ENCODE measurements at places on chromosomes 6 and 20. TPM values are rescaled to one million over a fixed set of nuclear protein-coding genes. Genes with fewer than 3 reads are reported as not detected.

The PRDM13 gene
- total RNA-seq: not detected

The PLCB4 gene
- total RNA-seq: 9.5 TPM

The NT5E gene
- total RNA-seq: 602 TPM

The HDGFL1 gene
- total RNA-seq: not detected

The C6orf141 gene
- total RNA-seq: not detected

The TUBB2B gene
- 31.1 TPM for total RNA-seq

The TMEM170B gene
- 2.5 TPM for total RNA-seq

The ACSS1 gene
- 4.5 TPM for total RNA-seq

The KLHDC3 gene
- total RNA-seq: 58.9 TPM

The PI16 gene
- under 0.01 TPM for total RNA-seq

The OR2J3 gene
- total RNA-seq: not detected

The VSX1 gene
- total RNA-seq: not detected

The ARHGAP40 gene
- total RNA-seq: not detected

The NKAPL gene
- total RNA-seq: 0.78 TPM

The SLC35D3 gene
- total RNA-seq: not detected

The PTGIS gene
- 42.8 TPM for total RNA-seq

The BPIFB3 gene
- total RNA-seq: not detected

The OR2B6 gene
- not detected for total RNA-seq

The C2 gene
- total RNA-seq: 19.1 TPM

The ADGRB3 gene
- total RNA-seq: 0.13 TPM

The IL17F gene
- not detected for total RNA-seq

The SLC26A8 gene
- not detected for total RNA-seq

The SAMD3 gene
- total RNA-seq: 0.39 TPM

The DAAM2 gene
- 59.9 TPM for total RNA-seq

The SMIM13 gene
- total RNA-seq: 5.5 TPM

The ARFGEF3 gene
- total RNA-seq: 6.5 TPM

The PPP1R3G gene
- 2.1 TPM for total RNA-seq

The BTN1A1 gene
- total RNA-seq: not detected

The CENPW gene
- 11.3 TPM for total RNA-seq

The BPIFA1 gene
- total RNA-seq: not detected

The GJA10 gene
- not detected for total RNA-seq

The SPATA25 gene
- 0.76 TPM for total RNA-seq

The MCHR2 gene
- not detected for total RNA-seq

The SAMD10 gene
- total RNA-seq: 0.65 TPM

The FAM83D gene
- 12.8 TPM for total RNA-seq

The IPCEF1 gene
- 0.22 TPM for total RNA-seq

The FOXS1 gene
- not detected for total RNA-seq

The ZNF165 gene
- 0.97 TPM for total RNA-seq

The PDE10A gene
- total RNA-seq: 0.39 TPM

The MED23 gene
- total RNA-seq: 48.2 TPM

The MTHFD1L gene
- total RNA-seq: 70.8 TPM

The MEI4 gene
- total RNA-seq: under 0.01 TPM

The CALHM4 gene
- not detected for total RNA-seq

The NRSN2 gene
- total RNA-seq: 51.0 TPM

The ESR1 gene
- 3.4 TPM for total RNA-seq

The NRM gene
- 3.5 TPM for total RNA-seq

The C6orf132 gene
- 3.8 TPM for total RNA-seq

The BTBD3 gene
- total RNA-seq: 30.3 TPM

The FHL5 gene
- total RNA-seq: not detected

All from articular chondrocyte of knee joint (primary cell).